ENCODE measurements at places on chromosomes 4 and X.

DNA sequence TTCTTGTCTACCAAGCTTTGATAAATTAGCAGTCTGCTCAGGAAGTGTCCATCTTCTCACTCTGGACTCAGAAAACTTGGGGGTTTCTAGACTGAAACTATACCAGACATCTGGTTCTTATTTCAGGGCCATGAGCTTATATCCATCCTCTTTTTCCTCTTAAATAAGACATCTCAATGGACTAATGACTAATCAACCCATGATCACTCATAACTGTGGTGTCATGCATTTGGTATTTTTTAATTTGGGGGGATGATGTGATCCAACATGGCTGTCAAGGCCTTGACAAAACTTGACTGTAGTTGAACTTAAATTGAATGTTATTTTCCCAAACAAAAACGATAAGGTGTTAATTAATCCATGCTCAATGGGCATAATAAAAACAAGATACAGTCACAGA is 87.8 kb downstream of the GPRASP3 start:
- DNase-seq = no peak

GRCh38 chrX:29478336-29479069 is 736.9 kb upstream of the MAGEB2 start:
- peak; percentile 1 for DNase-seq

- DNase-seq = no peak
Observed at GRCh38 chr4:37243051-37243450, 1.5 kb upstream of the NWD2 start.

DNA sequence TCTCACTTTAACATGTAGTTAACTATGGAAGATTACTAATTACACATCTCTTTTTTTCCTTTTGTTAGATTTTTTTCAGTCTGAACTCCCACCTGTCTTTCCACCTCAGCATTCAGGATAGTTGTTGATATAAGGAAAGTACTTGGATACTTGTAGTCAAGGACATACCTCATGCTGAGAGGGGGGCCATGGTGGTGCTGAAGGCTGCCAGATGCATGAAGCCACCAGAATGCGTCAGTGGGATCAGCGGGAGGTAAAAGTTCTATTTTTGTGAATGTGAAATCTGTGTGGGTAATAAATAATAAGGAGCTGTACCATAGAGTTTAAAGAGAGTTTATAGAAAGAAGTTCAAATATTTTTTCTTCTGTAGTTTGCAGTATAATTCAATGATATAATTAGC is 13.1 kb upstream of the NDST4 start:
- no peak for DNase-seq

GRCh38 chr4:10567766-10568165 is 110.5 kb upstream of the ZNF518B start:
- DNase-seq = no peak

DNA sequence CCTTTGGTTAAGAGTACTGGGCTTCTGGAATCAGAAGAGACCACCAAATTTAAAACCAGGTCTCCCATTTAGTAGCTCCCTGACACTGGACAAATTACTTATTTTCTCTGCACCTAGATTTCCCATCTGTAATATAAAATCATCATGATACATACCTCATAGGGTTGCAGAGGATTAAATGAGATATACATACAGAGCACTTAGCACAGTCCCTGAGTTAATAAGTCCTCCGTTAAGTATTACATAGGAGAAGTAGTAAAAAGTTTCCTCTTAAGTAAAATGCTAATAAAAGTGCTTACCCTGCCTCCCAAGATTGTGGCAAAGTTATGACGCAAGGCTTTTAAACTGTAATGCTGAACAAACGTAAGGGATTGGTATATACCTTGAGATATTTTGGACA is 539 bp upstream of the CHIC1 start:
- DNase-seq = no peak

- DNase-seq = no peak
Observed at GRCh38 chr4:54908763-54909162, 216.6 kb downstream of the KDR start.

- DNase-seq = no peak
Observed at GRCh38 chrX:133325422-133325821, 89.9 kb downstream of the GPC4 start.

DNA sequence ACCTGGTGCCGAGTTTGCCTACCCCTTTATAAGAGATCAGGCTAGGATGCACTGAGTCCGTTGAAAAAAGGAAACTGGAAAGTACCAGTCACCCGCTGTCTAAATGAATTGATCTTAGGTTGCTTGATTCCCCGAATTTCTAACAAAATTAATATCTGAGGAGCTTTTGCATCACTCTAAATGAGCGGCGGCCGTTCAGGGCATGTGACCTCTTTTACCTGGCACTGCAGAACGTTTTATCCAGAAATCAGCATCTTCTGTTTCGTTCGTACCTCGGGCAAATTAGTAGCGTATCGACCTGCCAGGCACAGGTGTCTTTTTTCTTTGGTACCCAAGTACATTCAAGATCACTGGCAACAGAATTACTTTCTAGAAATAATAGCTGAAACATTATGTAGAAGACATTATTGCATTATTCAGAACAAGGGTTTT is 876 bp downstream of the KLHL2 start:
- DNase-seq = no peak

DNA sequence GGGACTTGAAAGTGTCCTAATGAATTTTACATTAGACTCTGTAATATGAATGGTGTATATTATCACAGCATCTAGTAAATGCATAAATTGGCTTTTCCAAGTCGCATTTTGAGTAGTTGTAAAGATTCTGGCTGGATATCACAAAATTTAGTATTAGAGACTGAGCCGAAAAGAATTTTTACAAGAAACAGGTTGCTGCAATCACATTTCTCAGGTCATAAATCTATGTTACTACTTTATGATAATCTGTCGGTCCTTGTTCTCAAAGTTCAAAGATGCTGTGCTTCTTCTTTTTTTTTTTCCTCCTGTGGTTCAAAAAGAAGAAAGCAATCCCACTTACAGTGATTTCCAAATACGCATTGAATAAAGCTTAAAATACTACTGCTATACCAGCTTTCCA is 253.4 kb downstream of the KCNIP4 start:
- no peak for DNase-seq

DNA sequence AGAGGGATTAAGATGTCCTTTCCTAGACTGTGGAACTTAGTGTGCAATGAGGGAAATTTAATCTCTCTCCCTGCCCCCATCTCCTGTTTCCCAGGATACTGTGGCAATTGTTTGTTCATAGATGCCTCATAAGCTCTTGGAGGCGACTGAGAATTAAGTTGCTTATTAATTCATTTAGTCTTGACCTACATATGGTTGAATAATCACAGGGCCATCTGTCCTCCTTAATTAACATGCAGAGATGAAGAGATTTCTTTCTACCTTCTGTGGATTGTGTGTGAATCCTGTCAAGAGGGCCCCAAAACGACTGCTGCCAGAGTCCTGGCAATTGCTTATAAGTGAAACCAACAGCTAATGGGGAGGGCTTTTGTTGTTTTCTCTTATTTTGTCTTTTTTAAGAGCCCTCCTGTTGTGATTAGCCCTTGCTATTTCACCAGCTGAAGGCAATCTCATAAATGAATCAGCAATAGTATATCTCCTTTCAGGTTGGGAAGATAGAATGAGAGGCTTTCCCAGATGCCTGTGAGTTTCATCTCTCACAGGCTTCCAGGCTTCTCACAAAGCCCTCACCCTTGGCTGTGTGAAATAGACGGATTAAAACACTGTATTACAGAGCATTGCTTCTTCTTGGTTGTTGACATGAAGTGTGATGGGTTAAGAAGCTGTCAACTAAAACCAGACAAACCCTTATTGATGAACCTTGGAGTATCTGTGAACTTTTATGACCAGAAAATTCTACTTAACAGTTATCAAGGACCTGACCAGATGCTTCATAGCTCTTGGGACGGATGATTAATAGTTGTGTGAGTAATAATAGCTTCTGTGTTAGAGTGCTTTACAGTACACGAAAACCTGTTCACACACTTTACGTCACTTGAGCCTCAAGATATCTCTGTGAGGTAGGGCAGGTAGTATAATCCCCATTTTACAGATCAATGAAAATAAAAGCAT is 58.5 kb downstream of the PGRMC2 start:
- DNase-seq = no peak

DNA sequence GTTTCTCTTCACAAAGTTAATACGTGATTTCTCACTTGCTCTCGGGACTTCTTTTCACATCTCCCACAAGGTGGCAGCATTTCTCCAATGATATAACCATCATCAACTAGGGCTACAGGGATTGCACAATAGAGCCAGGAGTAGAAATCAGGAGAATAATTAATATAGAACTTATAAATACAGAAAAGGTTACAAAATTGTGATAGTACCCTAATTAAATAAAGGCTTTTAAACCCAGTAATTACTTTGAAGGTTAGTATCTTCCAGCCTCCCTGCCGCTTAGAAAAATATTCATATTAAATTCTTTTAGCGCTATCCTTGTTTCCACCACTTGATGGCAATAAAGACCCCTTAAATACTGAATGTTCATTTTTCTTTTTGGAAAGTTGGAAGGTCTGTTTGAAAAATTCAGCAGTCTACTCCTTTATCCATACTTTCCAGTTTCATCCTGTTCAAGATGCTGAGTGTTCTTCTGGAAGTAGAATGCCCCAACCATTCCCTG is 65.8 kb downstream of the RASGEF1B start:
- peak; percentile 78 for DNase-seq

DNA sequence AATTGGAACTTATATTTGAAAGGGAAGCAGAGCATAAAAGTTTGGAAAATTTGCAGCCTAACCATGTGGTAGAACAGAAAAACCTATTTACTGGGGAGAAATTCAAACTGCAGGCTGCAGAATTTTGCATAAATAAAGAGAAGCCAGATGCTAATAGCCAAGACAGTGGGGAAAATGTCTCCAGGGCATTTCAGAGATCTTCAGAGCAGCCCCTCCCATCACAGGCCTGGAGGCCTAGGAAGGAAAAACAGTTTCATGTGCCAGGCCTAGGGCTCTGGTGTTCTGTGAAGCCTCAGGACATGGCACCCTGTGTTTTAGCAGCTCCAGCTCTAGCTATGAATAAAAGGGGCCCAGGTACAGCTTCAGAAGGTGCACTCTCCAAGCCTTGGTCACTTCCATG is 648.7 kb upstream of the FRG1 start:
- DNase-seq = no peak

- no peak for DNase-seq
Observed at GRCh38 chrX:1488745-1489144, 36.0 kb upstream of the ASMTL start.

DNA sequence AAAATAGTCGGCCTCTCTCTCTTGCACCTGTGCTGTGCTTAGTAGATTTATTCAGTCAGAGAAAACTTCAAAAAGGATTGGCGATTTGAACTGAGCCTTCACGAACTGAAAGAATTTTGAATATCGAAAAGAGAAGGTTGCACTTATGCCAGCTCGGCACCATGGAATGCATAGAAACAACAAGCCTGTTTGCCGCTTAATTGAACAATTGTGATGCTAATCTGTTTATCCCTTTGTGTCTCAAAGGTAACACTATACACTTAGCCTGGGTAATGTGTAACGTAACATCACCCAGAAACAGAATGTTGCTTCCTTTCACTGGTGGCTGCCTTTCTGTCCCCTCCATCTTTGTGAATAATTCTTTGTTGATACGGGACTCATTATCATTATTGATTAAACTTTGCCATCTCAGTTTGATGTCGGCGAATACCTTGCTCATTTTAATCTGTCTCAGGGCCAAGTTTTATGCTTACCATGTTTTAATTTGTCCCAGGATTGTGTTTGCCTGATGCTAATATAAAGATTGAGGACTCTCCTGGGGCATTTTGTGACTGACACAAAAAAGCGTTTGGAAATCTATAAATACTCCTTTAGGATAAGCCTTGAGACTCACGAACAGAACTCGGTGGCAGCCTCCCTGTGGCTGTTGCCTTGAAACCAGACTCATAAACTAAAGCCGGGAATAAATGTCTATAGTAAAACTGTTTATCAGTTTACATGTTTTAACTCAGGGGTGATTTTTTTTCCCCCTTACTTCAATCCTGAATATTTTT is 400.5 kb downstream of the RAPGEF2 start:
- DNase-seq = no peak

- no peak for DNase-seq
Observed at GRCh38 chr4:6355052-6355451, 85.4 kb downstream of the WFS1 start.

DNA sequence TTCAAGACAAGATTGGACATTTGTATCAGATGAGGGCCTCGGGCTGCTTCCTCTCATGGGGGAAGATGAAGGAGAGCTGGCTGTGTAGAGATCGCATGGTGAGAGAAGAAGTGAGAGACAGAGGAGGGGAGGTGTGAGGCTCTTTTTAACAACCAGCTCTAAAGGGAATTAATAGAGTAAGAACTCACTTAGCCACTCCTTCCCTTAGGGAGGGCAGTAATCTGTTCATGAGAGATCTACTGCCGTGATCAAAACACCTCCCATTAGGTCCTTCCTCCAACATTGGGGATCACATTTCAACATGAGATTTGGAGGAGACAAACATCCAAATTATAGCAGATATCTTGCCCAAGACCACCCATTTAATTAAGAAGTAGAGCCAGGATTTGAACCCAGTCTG is 97.0 kb downstream of the ARX start:
- DNase-seq = no peak

DNA sequence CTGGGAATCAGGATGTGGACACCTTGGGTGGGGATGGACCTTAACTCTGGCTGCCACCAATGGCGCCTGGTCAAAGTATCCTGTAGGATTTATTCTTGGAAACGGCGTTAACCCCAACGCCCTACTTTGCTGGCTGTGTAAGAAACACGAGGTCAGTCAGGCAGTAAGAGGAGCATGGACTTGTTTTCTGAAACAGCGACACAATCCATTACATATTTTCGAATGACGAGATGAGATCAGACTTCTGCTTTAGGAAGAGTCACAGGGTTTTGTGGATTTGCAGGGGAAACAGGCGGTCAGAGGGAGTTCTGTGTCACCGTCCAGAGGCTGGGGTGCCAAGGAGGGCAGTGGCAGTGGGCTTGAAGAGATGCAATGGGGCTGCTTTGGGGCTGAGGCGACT is 92.2 kb downstream of the TBL1X start:
- DNase-seq = no peak

- no peak for DNase-seq
Observed at GRCh38 chr4:337932-338758, 531 bp downstream of the ZNF141 start.

GRCh38 chr4:152880263-152880662 is 55.9 kb upstream of the FHDC1 start:
- no peak for DNase-seq

DNA sequence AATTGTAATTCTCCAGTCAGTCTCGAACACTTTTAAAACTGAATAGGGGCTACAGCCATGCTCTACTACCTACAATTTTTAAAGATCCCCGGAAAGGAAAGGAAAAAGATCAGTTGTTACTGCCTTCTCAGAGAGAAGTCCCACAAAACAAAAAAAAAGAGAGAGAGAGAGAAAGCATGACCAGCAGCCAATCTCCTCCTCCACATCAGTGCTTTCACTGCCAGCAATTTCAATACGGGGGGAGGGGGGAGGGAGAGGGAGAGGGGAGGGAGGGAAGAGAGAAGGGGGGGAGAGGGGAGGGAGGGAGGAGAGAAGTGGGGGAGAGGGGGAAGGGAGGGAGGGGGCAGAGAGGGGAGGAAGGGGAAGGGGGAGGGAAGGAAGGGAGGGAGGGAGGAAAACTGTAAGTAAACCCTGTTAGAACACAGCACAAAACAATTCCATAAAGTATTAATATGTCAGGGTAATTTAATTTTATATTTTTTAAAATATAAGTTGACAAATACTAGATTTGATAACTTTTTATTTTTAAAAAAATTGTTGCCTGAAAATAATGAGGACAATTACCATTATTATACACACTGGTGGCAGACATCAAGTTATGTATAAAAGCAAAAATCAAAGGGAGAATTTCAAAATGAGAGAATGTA is 108.0 kb downstream of the LRBA start:
- DNase-seq = no peak
